Uterus (tissue), 4 donors: ENCODE measurements at places on chromosomes 3 and 15.
A peak's percentile ranks its signal among the peaks of the same experiment; 100 is the strongest.

DNA sequence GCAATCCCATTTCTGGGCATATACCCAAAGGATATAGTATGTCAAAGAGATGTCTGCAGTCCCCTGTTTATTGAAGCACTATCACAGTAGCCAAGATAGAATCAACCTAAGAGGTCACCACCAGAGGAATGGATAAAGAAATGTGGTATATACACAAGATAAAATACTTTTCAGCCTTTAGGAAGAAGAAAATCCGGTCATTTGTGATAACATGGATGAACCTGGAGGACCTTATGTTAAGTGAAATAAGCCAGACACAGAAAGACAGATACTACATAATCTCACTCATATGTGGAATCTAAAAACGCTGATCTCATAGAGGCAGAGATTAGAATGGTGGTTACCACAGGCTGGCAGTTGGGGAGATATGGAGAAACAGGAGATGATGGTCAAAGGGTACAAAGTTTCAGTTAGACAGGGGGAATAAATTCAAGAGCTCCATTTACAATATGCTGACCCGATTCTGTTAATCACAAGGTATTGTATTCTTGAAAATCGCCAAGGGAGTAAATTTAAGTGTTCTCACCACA is 195.8 kb downstream of the MTHFS start:
- no peaks in the 10 kb centered on the region for H3K4me1 ChIP-seq
- H3K27ac ChIP-seq: no peak overlapping the region
- no peak overlapping the region for H3K4me3 ChIP-seq
- no peaks in the 10 kb centered on the region for H3K27me3 ChIP-seq

DNA sequence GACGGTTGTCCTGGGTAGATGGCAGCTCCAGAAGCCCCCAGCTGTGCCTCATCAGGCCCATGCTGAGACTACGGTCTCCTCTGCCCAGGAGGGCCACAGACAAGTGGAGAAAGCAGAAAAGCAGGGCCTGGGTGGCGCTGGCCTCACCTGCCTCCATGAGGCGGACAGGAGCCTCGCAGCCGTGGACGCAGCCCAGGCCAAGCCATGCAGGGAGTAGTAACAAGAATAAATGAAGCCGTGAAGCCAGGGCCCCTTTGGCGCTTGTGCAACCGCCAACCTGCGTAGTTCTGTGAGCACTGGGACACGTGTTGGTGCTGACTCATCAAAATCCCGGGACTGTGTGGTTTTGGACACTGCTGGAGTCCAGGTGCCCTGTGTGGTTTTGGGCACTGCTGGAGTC is 12.3 kb upstream of the MUC4 start:
- H3K27me3 ChIP-seq: no peaks in the 10 kb centered on the region
- no peak overlapping the region for H3K27ac ChIP-seq
- no peaks in the 10 kb centered on the region for H3K4me1 ChIP-seq
- no peak overlapping the region for H3K4me3 ChIP-seq
- H3K36me3 ChIP-seq: no peaks in the 10 kb centered on the region

GRCh38 chr3:128423525-128424147 is 43.1 kb downstream of the DNAJB8 start:
- no peaks in the 10 kb centered on the region for H3K36me3 ChIP-seq
- H3K27me3 ChIP-seq: no peaks in the 10 kb centered on the region
- no peak for DNase-seq
- H3K27ac ChIP-seq: no peak overlapping the region
- peaks cover 7% of the 10 kb centered on the region for H3K4me1 ChIP-seq

- no peak overlapping the region for H3K4me3 ChIP-seq
- no peaks in the 10 kb centered on the region for H3K27me3 ChIP-seq
- no peak for DNase-seq
- no peaks in the 10 kb centered on the region for H3K4me1 ChIP-seq
- H3K27ac ChIP-seq: no peak overlapping the region
Measured at GRCh38 chr3:117914540-117915100, 1120.0 kb downstream of the IGSF11 start.

GRCh38 chr3:23068016-23068728 is 135.0 kb upstream of the UBE2E2 start:
- no peaks in the 10 kb centered on the region for H3K4me1 ChIP-seq
- H3K27me3 ChIP-seq: no peaks in the 10 kb centered on the region
- H3K27ac ChIP-seq: no peak overlapping the region
- DNase-seq: no peak
- no peaks in the 10 kb centered on the region for H3K36me3 ChIP-seq
- H3K4me3 ChIP-seq: no peak overlapping the region

GRCh38 chr15:76815421-76815820 is 89.7 kb downstream of the SCAPER start:
- H3K27me3 ChIP-seq: no peaks in the 10 kb centered on the region
- H3K4me3 ChIP-seq: no peak overlapping the region
- no peaks in the 10 kb centered on the region for H3K4me1 ChIP-seq
- no peaks in the 10 kb centered on the region for H3K36me3 ChIP-seq
- DNase-seq: no peak

- no peaks in the 10 kb centered on the region for H3K4me1 ChIP-seq
- DNase-seq: no peak
- no peak overlapping the region for H3K4me3 ChIP-seq
- H3K27ac ChIP-seq: no peak overlapping the region
- H3K36me3 ChIP-seq: no peaks in the 10 kb centered on the region
Measured at GRCh38 chr3:147756476-147756875, 347.3 kb downstream of the ZIC1 start.

DNA sequence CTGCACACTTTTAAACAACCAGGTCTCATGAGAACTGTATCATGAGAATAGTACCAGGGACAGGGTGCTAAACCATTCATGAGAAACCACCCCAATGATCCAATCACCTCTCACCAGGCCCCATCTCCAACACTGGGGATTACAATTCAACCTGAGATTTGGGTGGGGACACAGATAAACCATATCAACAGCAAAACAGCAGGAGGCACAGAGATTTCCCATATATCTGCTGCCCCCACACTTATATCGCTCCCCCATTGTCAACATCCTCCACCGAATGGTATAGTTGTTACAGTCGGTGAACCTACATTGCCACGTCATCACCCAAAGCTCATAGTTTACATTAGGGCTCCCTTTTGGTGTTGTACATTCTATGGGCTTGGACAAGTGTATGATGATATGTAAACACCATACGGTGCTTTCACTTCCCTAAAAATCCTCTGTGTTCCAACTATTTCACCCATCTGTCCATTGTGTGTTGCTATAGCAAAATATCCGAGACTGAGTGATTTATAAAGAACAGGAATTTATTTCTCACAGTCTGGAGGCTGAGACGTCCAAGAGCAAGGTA is 224.8 kb downstream of the FAM43A start:
- no peaks in the 10 kb centered on the region for H3K4me1 ChIP-seq
- no peak for DNase-seq
- H3K27me3 ChIP-seq: no peaks in the 10 kb centered on the region
- no peak overlapping the region for H3K27ac ChIP-seq
- H3K4me3 ChIP-seq: no peak overlapping the region
- H3K36me3 ChIP-seq: no peaks in the 10 kb centered on the region

- no peak overlapping the region for H3K27ac ChIP-seq
- H3K4me1 ChIP-seq: no peaks in the 10 kb centered on the region
- no peaks in the 10 kb centered on the region for H3K27me3 ChIP-seq
- no peaks in the 10 kb centered on the region for H3K36me3 ChIP-seq
- DNase-seq: no peak
- H3K4me3 ChIP-seq: no peak overlapping the region
Measured at GRCh38 chr3:155015776-155016436, 64.2 kb upstream of the MME start.

DNA sequence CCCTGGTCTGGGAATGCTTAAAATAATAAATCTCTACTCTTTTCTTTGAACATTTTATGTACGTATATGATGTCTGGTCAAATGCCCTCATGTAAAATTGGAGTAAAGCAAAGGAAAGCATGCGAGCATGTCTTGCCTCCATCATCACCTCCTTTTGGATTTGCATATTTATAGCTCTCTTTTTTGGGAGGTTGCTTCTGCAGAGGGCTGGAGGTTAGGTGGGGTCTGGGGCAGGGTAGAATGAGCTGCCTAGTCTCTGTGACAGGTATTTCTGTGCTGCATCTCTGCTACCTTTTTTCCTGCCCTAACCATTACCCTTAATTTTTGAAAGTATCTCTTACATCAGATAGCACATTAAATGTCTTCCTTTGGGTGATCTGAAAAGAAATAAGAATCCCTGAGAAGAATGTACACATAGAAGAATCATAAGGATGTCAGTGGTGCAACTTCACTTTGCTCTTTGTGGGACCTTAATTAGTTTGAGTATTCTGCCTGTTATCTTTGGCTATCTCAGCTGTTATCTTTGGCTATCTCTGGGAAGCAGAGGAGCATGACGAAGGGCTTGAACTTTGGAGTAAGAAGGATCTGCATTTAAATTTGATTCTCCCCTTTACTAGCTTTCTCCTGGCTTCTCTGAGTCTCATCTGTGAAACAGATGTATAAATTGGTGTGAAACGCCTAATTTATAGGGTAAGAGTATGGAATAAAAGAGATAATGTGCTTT is 40.2 kb downstream of the PPM1L start:
- no peaks in the 10 kb centered on the region for H3K36me3 ChIP-seq
- no peak for DNase-seq
- no peak overlapping the region for H3K4me3 ChIP-seq
- no peaks in the 10 kb centered on the region for H3K27me3 ChIP-seq

DNA sequence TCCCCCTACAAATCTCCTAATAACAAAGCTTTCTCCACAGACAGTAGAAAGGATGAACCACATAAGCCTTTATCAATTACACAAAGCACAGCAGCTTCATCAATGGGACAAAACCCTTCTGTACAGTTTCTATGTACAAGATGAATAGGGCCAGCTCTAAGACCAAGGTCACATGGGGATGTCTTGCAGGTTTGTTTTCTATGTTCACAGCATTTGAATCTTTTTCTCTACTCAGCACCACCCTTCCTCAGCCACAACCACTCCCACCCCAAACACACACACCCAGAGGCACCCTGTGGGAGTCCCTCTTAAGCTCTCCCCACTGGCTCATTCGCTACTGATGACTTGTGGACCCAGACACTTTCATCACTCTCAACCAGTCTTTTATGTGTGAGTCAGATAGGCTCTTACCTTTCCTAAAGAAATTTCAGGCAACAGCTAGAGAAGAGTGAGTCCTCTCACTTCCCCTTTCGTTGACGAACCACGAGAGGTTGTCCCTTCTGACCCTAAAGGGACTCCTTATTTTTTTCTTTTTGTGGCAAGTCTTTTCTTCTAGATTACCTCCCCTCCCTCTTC is 57.9 kb downstream of the ARHGAP31 start:
- no peak overlapping the region for H3K27ac ChIP-seq
- no peak for DNase-seq
- H3K36me3 ChIP-seq: no peaks in the 10 kb centered on the region
- no peaks in the 10 kb centered on the region for H3K4me1 ChIP-seq

GRCh38 chr15:78164010-78164409 is 14.8 kb downstream of the IDH3A start:
- H3K27ac ChIP-seq: no peak overlapping the region
- H3K4me3 ChIP-seq: no peak overlapping the region
- H3K4me1 ChIP-seq: no peaks in the 10 kb centered on the region
- DNase-seq: no peak
- no peaks in the 10 kb centered on the region for H3K27me3 ChIP-seq

DNA sequence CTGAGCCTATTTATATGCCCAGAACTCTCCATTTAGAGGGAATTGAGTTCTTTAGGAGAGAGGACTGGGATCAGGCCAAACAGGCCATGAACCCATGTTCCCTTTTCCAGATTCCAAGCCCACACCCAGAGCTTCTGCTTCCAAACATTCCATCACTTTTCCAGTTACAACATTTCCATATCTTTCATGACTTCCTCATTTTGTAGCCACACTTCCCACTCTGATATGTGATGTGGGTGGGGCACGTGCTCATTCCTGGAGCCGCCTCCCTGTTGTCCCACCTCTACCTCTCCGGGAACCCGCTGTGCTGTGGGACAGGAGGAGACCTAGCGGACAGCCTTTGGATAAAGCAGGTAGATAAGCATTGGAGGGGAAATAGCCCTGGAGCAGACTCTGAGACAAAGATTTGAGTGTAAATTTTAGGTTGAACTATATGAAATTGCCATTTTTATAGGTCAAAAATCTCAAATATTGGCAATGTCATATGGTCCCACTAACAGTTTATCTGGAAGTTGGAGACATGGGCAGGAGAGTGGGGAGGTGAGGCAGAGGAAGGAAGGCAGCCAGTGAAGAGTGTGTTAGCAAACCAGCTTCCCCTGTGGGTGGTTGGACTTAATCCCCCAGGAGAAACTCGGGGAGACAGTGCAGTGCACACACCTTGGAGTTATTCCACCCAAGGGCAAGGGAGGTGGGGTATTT is 31.8 kb downstream of the CYP8B1 start:
- peak; percentile 40 for DNase-seq
- no peak overlapping the region for H3K4me3 ChIP-seq
- peak overlapping the region; percentile 54 for H3K27ac ChIP-seq
- no peaks in the 10 kb centered on the region for H3K36me3 ChIP-seq

- DNase-seq: no peak
- no peaks in the 10 kb centered on the region for H3K4me1 ChIP-seq
- H3K27ac ChIP-seq: no peak overlapping the region
- no peaks in the 10 kb centered on the region for H3K27me3 ChIP-seq
- H3K4me3 ChIP-seq: no peak overlapping the region
- no peaks in the 10 kb centered on the region for H3K36me3 ChIP-seq
Measured at GRCh38 chr3:6449099-6449498, 411.8 kb upstream of the GRM7 start.

DNA sequence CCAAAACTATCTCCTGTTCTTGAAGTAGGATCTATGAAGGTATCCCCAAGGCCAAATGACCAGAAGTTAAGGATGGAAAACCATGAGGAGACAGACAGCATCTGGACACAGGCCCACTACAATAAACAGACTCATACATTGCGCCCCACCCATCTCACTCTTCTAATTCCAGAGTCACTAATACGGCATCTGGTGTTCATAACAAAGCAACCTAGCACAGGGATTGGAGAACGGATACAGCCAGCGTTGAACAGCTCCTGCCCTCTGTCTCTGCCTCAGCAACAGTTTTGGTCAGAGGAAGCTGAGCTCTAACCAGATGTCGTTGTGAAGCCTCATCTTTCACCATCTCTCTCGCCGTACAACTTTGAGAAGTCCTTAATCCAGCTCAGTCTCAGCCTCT is 44.5 kb upstream of the CCDC80 start:
- no peaks in the 10 kb centered on the region for H3K27me3 ChIP-seq
- no peak overlapping the region for H3K27ac ChIP-seq
- no peak for DNase-seq
- no peaks in the 10 kb centered on the region for H3K4me1 ChIP-seq

GRCh38 chr3:13189639-13190377 is 116.6 kb upstream of the IQSEC1 start:
- DNase-seq: no peak
- H3K4me3 ChIP-seq: no peak overlapping the region
- no peaks in the 10 kb centered on the region for H3K36me3 ChIP-seq
- no peaks in the 10 kb centered on the region for H3K27me3 ChIP-seq

- no peaks in the 10 kb centered on the region for H3K36me3 ChIP-seq
- H3K27me3 ChIP-seq: no peaks in the 10 kb centered on the region
- DNase-seq: no peak
Measured at GRCh38 chr3:58494107-58494506, 2.2 kb downstream of the KCTD6 start.

DNA sequence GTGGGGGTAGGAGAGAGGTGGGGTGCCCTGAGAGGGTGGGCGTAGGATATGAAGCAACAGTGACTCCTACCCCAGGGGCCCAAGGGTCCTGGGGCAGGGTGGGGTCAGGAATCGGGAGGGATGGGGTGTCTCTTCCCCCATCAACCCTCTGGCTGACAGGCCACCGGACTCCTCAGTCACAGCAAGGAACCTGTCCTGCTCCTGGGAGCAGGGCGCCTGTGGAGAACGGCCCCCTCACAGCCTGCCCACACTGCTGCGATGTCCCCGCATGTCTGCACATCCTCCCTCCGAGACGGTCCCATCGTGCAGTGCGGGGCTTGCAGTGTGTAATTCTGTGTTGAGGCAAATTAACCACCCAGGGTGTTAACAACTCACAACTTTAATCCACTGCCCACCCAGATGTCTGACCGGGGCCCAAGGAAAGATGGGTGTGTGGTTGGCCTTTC is 2.7 kb downstream of the TM4SF19 start:
- no peaks in the 10 kb centered on the region for H3K36me3 ChIP-seq
- H3K4me1 ChIP-seq: no peaks in the 10 kb centered on the region
- H3K4me3 ChIP-seq: no peak overlapping the region
- no peaks in the 10 kb centered on the region for H3K27me3 ChIP-seq
